Bronchial epithelial cell (primary cell): ENCODE measurements at places on chromosomes 11 and 22.

- DNase-seq: peak; percentile 98
These were observed 406.8 kb downstream of the ETS1 start for GRCh38 chr11:128180441-128181087.

DNA sequence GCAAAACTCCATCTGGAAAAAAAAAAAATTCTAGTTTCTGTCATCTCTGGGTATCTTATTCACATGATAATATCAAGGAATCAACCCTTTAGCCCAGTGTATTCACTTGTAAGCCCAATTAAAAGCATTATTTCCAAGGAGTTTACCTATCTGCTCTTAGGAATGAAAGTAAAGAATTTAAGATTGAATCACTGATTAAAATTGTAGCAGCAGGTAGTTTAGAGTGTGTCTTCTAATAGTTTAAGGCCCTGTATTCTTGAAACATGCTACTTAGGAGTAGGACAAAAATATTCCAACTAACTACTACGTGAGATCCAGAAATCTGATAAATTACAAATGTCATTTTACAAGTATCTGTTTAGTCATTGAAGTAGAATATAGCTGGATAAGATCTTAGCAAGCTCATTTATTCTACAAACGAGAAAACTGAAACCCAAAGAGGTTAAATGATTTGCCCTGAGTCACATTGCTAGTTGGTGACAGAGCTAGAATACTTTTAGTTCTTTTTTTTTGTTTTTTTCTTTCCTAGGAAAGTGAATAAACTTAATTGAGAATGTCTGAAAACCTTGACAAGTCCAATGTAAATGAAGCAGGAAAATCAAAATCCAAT is 4.0 kb downstream of the TCP11L1 start:
- DNase-seq: no peak

DNA sequence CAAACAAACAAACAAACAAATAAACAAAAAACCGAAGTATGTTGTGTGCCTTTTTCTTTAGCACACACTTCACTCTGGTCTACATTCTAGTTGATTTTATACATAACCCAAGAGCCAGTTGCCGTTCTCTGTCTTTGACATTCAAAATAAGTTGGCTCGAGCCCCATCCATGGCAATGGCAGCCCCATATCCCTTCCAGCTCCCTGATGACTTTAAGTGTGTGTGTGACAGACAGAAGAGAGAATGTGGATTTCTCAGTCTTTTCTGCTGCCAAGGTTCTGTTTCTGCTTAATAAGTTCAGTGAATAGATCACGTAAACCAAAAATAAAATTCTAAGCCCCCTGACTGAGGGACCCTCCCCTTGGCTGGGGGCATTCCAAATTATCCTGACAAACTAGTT is 100.6 kb upstream of the TENM4 start:
- DNase-seq: no peak

DNA sequence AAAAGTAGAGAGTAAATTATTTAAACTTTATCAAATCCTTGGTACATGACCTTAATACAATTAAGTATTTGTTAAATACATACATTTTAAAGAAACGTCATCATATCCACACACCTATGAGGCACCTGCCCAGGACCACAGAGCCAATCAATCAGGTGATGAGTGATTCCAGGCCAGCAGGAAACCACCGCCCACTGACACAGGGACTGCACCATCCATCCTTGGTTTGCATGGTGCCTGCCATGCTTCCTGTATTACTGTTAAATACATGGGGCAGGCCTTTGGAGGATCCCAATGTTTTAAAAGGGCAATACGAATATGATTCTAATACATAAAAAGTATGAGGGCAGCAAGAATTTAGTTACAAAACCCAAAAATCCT is 7.0 kb upstream of the TBC1D10A start:
- DNase-seq: no peak

DNA sequence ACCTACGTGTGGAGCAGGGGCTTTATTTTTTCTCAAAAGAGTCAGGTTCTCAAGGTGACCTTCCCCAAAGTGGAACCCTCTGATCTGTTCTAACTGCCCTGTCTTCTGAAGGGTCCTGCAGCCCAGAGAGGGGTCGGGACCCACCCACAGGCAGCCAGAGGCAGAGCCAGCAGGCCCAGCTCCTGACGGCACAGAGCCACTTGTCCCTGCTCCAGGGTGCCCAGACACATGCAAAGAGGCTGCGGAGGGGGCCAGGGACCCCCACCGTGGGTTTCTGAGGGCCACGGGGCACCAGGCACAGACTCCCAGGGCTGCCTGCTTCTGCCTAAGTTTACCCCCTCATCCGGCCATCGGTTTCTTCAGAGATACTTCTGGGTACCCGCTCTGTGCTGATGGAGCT is 37.1 kb downstream of the FLRT1 start:
- DNase-seq: no peak

- peak; percentile 54 for DNase-seq
These were observed 321.0 kb downstream of the DDX10 start for GRCh38 chr11:108985945-108986279.

GRCh38 chr11:27254744-27255446 is 108.1 kb downstream of the CCDC34 start:
- DNase-seq: peak; percentile 61

GRCh38 chr22:44592824-44593148 is 94.8 kb upstream of the RTL6 start:
- DNase-seq: no peak

- DNase-seq: no peak
These were observed 1165.7 kb downstream of the BRD1 start for GRCh38 chr22:48661984-48662383.

GRCh38 chr22:42902875-42903510 is 45.9 kb upstream of the ARFGAP3 start:
- DNase-seq: no peak

DNA sequence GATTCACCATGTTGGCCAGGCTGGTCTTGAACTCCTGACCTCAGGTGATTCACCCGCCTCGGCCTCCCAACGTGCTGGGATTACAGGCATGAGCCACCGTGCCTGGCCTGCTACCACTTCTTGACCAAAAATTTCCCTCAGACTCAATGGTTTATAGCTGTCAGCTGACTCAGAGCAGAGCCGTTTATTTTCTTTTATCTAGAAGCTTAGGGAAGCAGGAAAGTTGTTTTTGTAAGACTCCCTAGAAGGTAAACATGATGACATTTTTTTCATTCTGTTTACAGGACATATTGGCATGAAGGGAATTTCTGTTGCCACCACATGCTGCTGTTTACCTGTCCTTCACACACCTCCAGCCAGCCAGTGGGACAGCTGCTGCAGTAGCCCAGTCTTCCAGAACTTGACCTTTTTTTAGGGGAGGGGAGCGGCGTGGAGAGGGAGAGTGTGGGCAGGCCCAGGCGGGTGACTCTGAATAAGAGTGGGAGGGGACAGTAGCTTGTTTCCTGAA is 56.1 kb upstream of the PTPRJ start:
- DNase-seq: peak; percentile 63

DNA sequence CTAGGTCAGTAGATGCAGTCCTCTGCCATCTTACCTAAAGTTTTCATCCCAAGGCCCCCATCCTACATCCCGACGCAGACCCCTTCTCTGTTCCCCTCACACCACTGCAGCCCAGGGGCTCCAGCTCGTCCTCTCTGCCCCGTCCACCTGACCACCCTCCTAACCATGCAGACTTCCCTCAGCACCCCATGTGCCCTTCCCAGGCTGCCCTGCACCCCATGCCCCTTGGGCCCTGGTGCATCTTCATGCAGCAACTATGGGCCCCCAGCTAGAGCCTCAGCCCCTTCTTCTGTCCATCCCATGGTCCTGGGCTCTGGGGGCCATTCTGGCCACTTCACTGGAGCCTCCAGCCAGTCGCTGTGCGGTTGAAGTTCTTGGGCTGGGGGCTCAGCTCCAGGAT is 2.9 kb downstream of the PRR33 start:
- no peak for DNase-seq

DNA sequence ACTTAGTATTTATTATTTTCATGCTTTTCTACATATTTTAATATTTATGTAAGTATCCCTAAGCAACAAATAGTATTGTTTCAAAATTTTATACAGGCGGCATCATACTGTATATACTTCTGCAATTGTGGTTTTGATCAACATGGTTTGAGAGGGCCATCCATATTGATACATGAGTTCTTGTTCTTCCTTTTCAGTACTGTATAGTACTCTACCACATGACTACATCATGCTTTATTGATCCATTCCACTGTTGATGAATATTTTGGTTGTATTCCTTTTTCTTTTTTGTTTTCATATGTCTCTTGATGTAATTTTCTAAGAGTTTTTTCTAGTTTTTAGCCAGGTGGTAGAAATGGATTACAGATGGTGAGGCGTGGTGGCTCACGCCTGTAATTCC is 40.1 kb downstream of the SLC35F2 start:
- DNase-seq: no peak

GRCh38 chr11:111932611-111932950 is 4.6 kb upstream of the DIXDC1 start:
- DNase-seq: no peak

DNA sequence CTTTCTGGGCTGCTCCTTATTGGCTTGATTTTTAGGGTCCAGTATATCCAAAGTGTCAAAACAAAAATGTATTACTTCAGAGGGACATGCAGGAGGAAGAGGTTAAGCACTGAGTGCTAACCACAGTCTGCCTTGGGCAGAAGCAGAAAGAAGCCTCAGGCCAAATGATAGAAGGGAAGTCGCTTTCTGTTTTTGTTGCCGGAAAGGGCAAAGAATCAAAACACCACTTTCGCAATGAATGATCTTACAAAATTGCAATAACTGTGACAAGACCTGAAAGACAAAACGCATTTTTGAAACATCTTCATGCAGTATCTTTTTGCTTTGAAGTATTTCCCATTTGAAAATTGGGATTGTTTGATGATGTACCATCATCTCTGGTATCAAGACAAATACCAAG is 70.1 kb upstream of the PICALM start:
- DNase-seq: no peak

- no peak for DNase-seq
These were observed 20.7 kb downstream of the PIK3C2A start for GRCh38 chr11:17186932-17187692.

GRCh38 chr22:18055619-18056160 is 22.1 kb upstream of the PEX26 start:
- DNase-seq: no peak

- no peak for DNase-seq
These were observed 159.1 kb upstream of the NECTIN1 start for GRCh38 chr11:119888119-119888518.
